NCI-H1694 treated with DMSO at 0.1 percent for 48 hours (cell line): ENCODE measurements at places on chromosomes 16 and 17.

GRCh38 chr17:78335209-78335608, 24.7 kb downstream of the SOCS3 start:
- DNase-seq, result no peak

DNA sequence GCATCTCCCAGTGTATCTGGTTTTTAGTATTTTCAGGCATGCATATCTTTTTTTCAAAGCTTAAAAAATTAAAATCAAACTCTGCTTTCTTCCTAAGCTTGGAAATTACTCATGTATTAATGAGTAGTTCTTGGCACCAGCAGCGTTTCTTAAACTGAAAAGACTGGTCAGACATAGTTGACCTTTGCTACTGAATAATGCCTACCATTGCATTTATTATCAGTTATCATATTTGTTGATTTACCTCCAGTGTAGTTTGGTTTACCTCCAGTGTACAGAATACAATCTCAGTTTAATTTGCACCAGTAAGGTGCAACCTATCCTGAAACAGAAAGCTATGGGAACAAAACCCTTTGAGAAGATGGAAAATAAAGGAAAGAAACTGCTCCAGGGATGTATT, 34.5 kb upstream of the EVI2A start:
- no peak for DNase-seq

GRCh38 chr17:78228176-78228575, 3.3 kb upstream of the TMEM235 start:
- no peak for DNase-seq

- no peak for DNase-seq
These were observed 53.0 kb downstream of the WNT3 start for GRCh38 chr17:46765453-46765852.

GRCh38 chr16:87053016-87053982, 263.9 kb downstream of the C16orf95 start:
- DNase-seq, result no peak

DNA sequence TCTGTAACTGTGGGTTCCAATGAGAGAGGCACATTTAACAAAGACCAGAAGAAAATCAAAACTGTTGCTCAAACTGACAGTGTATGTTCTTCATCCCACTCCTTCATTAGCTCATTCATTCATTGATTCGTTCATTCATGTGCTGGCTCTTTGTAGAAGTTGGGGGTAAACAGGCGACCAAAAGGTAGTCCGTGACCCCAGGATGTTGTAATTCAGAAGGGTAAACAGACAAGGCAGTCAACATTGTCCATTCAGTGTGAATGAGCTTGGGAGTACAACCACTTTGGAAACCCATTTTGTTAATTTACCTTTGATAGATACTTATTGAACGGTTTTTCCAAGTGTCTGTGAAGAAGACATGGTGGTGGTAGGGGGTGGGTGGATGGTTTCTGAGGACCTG, 26.1 kb downstream of the CDH13 start:
- no peak for DNase-seq

DNA sequence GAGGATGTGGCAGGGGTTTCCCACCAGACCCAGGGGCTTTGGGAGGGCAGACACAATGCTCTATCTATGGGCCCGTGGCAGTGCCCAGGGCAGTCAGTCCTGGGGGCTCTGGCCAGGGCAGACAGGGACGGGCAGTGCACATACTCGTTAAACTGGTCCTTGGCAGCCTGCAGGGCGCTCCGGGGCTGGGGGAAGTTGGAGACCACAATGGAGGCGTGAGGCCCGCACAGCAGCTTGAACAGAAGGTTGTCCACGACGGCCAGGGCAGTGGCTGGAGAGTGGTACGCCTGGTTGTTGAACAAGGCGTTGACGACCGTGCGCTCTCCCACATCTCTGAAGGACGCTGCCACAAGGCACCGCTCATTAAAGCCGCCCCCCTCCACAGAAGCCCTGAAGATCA, 18.6 kb upstream of the RNPS1 start:
- DNase-seq, result no peak

DNA sequence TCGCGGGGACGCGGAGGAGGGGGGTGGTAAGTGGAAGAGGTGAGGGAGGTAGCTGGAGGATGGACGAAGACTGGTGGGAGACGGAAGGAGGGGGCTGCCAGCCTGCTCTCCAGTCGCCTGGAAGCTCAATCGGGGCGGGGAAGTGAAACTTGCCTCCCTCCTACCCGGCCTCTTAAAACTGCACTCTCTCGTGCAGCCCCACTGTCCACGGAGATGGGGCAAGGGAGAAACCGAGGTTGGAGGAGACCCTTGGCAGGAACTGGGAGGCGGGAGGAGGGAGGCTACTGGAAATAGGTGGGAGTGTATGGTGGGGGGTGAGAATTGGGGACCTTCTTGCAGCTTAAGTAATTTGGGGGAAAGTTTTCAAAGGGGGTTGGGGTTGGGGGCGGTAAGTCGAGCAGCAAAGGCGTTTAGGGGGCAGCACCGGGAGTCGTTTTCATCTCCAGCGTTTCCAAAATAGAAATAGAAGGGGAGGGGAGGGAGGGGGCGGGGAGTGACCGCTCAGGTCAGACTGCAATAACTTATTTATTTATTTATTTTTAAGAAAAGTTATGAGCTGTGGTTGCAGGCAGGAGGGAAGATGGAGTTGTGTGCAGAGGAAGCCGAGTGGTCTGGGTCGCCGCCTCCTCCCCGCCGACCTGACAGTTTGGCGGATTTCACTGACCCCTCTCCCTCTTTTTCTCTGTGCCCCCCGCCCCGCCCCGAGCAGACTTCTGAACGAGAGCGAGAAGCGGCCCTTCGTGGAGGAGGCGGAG, 1.4 kb downstream of the SOX9 start:
- DNase-seq, result no peak

DNA sequence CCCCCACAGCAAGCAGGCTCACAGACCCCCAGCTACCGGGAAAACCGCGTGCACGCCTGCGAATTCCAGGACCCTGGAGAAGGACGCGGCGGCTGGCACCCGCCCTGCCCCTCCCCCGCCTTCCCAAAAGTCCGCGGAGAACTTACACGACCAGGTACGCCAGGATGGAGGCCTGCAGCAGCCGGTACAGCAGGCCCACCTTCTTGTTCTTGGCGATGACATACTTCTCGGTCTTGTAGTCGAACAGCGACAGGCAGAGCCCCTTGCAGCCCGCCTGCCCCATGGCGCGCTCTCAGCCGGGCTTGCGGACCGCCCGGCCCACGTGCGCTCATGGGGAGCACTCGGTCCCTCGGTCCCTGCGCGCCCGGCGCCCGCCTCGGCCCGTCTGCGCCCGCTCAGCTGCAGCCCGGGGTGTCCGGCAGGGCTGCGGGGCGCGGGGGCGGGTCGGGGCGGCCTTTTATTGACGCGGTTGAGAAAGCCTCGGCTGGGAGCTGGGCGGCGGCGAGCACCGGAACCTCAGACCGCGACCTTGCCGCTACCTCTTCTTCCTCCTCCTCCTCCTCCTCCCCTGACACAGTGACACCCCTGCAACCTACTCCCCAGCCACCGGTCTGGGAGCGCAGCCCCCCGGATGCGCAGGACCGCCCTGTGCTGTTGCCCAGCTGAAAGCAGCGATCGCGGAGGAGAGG, at the start of gene P2RX5:
Gene P2RX5 (minus strand): TSS at position 433 of the 689 bp plus-strand sequence. CDS start 150 bp downstream, at position 283.
- no peak for DNase-seq

- DNase-seq, result no peak
These were observed 22.8 kb downstream of the CCDC102A start for GRCh38 chr16:57513371-57514102.

DNA sequence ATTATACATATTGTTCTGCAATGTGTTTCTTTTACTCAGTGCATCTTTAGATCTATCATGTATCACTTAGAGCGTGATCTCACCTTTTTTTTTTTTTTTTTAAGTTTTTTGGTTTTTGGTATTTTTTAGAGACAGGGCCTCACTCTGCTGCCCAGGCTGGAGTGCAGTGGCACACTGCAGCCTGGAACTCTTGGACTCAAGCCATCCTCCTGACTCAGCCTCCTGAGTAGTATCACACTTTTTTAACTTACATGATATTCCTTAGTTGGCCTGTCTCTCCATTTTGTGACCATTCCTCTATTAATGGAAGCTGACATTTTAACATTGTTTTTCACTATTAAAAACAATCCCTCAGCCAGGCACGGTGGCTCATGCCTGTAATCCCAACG, 4.7 kb upstream of the MPO start:
- DNase-seq, result no peak

DNA sequence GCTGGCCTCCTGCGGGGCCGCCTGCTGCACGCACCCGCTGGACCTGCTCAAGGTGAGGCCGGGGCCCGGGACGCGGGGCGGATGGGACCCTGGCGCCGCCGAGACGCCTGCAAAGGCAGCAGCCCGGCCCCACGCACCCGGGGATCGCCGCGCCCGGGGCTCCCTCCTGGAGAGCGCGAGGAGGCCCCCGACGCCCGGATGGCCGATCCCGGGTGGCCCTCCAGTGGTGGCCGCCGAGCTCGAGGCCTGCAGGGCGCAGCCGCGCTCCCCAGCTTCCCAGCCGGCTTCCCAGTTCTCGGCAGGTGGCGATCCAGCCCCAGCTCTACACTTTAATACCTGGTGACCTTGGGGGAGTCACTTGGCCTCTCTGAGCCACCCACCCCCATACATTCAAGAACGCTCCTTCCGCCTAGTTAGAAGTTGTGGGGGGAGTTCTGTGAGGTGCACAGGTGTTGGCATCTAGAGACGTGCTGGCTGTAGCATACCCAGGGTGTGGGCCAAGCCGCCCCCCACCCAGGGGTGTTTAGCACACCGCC, 452 bp downstream of the SLC25A10 start:
- no peak for DNase-seq

- no peak for DNase-seq
These were observed 5.6 kb downstream of the GFAP start for GRCh38 chr17:44909681-44910144.

- no peak for DNase-seq
These were observed 24.5 kb downstream of the UNC13D start for GRCh38 chr17:75819678-75820077.

DNA sequence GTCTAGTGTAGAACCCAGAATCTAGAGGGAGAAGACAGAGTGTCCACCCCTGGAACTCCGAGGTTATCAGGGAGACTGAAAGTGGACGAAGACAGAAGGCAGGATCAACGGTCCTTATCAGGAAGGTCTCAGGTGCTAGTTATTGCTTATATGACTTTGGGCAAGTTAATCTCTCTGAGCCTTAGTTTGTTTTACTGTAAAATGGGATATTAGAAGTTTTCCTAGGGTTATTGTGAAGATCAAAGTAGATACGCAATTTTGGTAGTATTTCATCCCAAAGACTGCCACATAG, 1.2 kb downstream of the RNF167 start:
- DNase-seq, result no peak

DNA sequence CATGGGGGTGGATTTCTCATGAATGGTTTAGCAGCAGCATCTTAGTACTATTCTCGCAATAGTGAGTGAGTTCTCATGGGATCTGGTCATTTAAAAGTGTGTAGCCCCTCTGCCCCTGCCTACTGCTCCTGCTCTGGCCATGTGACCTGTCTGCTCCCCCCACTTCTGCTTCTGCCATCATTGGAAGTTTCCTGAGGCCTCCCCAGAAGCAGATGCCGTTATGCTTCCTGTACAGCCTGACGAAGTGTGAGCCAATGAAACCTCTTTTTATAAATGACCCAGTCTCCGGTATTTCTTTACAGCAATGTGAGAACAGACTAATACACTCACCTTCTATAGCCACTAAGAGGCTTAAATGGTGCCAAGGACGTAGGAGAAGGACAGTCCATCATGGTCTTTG, 51.5 kb downstream of the NOL11 start:
- no peak for DNase-seq

GRCh38 chr17:74450231-74450630, 16.2 kb upstream of the CD300A start:
- no peak for DNase-seq

GRCh38 chr17:79535728-79536025, 75.2 kb downstream of the RBFOX3 start:
- DNase-seq, result no peak

DNA sequence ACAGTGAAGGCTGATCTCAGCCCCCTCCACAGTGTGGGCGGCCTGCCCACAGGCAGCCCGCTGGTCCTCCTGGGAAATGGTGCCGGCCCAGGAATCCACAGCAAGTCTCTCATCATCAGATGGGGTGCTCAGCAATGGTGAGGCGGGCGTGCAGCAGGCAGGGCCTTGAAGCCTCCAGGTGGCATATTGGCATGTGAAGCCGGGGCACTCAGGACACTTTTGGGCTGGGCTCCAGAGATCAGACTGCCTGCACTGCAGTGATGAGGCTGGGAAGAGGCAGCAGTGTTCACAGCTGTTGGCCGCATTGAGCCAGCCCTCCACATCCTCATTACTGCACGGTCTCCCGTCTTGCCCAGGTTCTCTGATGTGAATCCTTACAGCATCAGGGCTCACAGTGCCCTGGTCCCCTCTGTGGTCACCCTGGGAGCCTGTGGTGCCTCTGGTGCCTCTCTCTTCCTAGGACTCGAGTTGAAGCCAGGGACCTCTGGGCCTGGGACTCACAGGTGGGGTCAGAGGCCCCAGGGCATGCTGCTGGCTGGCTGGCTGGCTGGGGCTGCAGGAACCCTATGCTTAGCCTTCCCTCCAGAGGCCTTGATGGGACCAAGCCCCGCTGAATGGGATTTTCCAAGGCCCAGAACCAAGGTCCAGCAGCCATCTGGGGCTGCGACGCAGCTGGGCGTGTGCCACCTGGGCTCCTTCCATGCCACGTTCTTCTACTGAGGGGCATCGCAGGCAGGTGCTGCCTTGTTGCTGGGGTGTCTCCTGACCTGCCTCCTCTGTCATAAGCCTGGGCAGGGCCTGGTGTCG, 48.6 kb downstream of the TNFRSF13B start:
- DNase-seq, result no peak

DNA sequence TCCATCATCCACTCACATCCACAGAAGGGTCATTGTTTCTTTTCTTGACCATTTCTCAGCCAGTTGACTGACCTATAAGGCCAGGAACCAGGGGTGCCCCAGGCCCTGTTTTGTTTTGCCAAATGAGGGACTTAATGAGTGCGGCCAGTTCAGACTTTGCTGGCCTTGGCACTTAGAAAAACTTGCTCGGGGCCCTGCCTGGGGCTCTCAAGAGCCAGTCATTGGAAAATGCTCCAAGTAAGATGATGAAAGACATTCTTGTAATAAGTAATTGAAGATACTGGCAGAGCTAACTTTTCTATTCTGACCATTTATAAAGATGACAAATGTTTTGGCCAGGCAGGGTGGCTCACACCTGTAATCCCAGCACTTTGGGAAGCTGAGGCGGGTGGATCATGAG, 29.0 kb upstream of the CLEC18B start:
- DNase-seq, result no peak

DNA sequence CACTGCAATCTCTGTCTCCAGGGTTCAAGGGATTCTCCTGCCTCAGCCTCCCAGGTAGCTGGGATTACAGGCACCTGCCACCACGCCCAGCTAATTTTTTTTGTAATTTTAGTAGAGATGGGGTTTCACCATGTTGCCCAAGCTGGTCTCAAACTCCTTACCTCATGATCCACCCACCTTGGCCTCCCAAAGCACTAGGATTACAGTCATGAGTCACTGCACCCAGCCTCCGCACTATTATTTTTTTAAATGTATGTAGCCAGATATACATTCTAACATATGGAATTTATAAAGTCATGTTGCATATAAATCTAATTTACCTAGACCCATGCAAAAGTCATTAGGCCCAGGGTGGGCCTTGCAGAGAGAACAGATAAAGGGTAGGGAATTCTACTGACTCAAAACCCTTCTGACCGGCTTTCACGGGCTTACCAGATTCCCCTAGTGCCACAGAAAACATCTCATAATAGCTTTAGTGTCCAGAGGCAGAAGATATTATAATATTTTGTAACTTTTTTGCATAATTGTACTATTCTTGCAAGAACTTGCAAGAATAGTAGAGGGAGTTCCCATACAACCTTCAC, 20.5 kb upstream of the HELZ start:
- no peak for DNase-seq
